ENCODE measurements at places on chromosomes 2 and 18.

DNA sequence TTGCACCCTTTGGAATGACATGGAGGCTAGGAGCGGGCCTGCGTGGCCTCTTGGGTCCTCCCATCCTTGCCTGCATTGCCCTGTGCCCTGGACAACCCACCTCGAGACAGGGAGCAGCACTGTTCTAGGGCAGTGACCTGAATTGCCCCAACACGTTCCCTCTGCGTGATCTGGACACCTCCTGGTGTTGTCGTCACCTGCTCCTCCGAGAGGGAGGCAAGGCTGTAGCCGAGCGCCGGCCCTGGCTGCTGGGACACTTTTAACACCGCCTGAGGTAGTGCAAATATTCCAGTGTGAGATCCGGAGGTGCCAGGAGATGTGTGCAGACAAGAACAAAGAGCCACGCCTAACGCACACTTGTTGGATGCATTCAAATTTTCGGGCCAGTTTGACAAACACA lies 131.5 kb downstream of the SMAD7 start:
- peaks cover 5% of the 10 kb centered on the region for H3K4me1 ChIP-seq
- DNase-seq = no peak
- no peaks in the 10 kb centered on the region for H3K36me3 ChIP-seq
- no peak overlapping the region for H3K4me3 ChIP-seq

DNA sequence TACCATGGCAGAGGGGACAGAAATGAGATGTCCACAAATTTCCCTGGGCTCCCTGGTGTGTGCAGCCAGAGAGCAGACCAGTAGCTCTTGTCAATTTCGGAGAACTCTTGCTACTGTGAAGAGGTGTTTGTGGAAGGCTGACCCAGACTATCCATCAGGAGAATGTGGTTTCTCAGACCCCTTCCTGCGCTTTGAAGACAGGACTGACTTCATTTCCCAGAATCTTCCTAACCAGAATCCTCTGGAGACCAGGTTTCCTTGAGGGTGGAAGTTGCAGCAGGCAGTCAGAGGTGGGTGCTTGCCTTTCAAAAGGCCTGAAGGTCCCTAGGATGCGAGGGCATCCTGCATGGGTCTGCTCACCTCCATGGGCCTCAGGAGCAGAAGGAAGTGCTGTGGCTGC lies 121.9 kb downstream of the LAMA3 start:
- H3K4me3 ChIP-seq = no peak overlapping the region
- peaks cover 68% of the 10 kb centered on the region for H3K36me3 ChIP-seq
- H3K4me1 ChIP-seq = no peaks in the 10 kb centered on the region
- H3K27me3 ChIP-seq = no peaks in the 10 kb centered on the region
- no peak for DNase-seq
- no peak overlapping the region for H3K27ac ChIP-seq

- no peaks in the 10 kb centered on the region for H3K36me3 ChIP-seq
- peaks cover 16% of the 10 kb centered on the region for H3K4me1 ChIP-seq
- no peak overlapping the region for H3K27ac ChIP-seq
- no peak for DNase-seq
- H3K27me3 ChIP-seq = no peaks in the 10 kb centered on the region
These were observed 84.3 kb downstream of the GATA6 start for GRCh38 chr18:22253676-22254075.

DNA sequence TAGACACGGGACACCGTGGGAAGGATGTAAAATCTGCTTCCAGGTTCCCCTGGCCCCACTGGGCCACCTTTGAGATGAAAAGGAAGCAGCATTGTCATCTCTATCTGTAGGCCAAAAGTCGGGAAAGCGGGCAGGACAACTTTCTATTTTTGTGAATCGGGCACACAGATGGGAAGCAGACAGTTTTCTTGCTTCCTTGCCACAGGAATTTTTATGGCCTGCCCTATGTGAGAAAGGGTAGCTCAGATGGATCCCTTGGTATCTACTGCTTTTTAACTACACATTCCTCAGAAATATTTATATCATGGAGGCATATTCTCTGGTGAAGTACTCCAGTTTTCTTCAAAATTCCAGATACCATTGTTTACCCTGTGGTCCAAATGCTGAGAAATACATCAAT lies 735.5 kb downstream of the CBLN2 start:
- peaks cover 21% of the 10 kb centered on the region for H3K4me1 ChIP-seq
- peak overlapping the region; percentile 44 for H3K27ac ChIP-seq
- no peak overlapping the region for H3K4me3 ChIP-seq
- peak; percentile 74 for DNase-seq
- no peaks in the 10 kb centered on the region for H3K36me3 ChIP-seq

DNA sequence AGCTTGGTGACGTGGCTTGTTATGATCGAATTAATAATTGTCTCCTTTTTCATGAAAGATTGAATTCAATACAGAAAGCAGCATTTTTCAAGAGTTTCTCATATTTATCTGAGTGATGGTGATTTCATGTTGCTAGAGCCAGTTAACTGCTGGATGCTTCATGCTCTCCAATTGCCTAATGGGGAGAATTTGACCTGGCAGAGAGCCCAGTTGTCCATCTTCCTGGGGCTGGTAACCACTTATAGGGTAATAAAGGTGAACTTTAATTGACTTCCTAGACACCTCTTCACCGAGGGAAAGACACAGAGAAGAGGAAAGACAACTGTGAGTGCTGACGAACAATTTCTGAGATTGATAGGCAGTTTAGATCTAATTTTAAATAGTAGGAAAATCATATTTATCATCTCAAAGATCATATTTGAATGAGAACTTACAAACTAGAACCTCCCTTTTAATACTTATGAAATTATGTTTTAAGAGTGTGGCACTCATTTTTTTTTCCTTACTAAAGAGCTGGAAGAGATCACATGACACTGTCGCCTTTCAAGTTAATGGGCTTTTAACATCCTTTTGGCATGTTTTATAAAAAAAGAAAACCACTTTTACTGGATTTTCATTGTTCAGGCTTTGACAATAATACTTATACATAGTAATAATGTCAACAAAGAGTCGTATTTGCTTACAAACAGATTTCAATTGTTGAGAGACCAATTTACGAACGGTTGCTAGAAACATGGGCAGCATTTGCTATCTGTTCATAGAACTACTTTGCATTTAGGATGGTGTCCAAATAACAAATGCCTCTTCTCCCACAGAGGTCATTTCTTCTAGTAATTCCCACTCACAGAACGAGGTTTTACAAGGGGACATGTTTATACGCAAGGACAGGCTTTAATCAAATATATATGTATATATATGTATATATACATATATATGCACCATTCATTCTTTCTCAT lies 153.3 kb downstream of the RAPGEF4 start:
- DNase-seq = no peak
- H3K4me1 ChIP-seq = no peaks in the 10 kb centered on the region
- no peak overlapping the region for H3K4me3 ChIP-seq
- no peaks in the 10 kb centered on the region for H3K36me3 ChIP-seq

- DNase-seq = no peak
- no peak overlapping the region for H3K27ac ChIP-seq
- H3K4me1 ChIP-seq = no peaks in the 10 kb centered on the region
- H3K4me3 ChIP-seq = no peak overlapping the region
These were observed 32.8 kb downstream of the MAIP1 start for GRCh38 chr2:199988151-199988550.

DNA sequence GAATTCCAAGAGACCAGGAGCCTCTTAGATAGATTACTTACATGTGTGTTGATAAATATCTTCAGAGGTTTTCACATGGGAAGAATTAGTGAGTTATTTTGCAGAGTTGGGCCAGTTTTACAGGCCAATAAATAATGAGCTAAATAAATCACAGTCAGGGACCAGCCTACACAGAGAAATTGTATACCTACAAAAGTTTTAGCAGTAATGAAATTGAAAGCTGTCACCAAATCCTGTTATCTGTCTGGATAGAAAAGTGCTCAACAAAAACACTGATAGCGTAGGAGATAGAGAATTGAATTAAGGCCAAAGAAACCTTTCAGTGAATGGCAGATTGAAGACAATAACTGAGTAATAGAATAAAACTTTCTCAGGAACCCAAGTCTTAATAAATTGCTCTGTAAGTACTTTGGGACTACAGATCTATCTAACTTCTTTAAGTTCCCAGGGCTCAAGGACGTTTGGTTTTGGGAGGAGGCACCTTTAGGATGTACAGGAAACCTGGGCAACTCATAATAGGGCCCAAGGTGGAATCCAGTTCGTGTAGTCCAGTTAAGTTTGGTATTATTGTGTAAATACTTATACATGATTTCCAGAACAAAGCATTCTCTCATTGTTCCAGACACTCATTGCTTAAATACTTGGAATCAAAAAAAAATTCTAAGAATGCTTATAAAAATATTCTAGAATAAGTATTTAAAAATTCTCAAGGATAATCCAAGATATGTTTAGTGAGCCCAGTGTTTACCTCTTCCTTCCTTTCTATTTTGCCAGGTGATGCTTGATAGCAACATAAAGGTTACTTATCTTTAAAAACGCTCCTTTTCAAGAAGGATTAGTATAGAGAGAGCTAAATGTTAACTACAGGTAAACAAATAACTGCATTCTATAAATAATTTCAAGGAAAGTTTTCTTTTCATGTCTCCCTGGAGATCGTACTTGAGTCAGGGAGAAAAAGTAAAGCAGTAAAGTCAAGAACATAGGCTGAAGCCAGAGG lies 134.5 kb downstream of the NCKAP5 start:
- H3K4me3 ChIP-seq = no peak overlapping the region
- no peaks in the 10 kb centered on the region for H3K27me3 ChIP-seq
- peaks cover 16% of the 10 kb centered on the region for H3K4me1 ChIP-seq
- H3K36me3 ChIP-seq = no peaks in the 10 kb centered on the region
- no peak for DNase-seq
- H3K27ac ChIP-seq = no peak overlapping the region

GRCh38 chr2:226669905-226670304 lies 129.7 kb downstream of the IRS1 start:
- H3K27ac ChIP-seq = no peak overlapping the region
- H3K36me3 ChIP-seq = no peaks in the 10 kb centered on the region
- peaks cover 39% of the 10 kb centered on the region for H3K4me1 ChIP-seq
- no peaks in the 10 kb centered on the region for H3K27me3 ChIP-seq

GRCh38 chr18:2680216-2680792 lies 24.8 kb downstream of the SMCHD1 start:
- no peak for DNase-seq
- no peak overlapping the region for H3K4me3 ChIP-seq

DNA sequence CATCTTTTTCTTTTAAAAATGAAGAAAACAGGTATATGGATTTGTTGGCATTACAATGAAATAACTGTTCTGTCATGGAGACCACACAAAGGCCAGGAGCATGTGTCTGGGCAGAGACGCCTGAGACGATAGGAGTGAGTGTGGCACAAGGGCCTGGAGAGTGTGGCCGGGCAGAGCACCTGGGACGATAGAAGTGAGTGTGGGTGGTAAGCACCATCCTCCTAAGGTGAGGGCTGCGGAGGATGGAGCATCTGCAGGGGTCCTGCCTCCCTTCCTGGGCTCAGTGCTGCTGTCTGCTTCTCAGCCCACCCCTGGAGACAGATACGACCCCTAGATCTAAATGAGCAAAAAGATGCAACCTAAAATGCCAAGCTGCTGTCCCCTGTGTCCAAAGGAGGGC lies 184.9 kb downstream of the MYT1L start:
- no peak overlapping the region for H3K27ac ChIP-seq
- peaks cover 56% of the 10 kb centered on the region for H3K27me3 ChIP-seq
- H3K4me1 ChIP-seq = no peaks in the 10 kb centered on the region
- no peak overlapping the region for H3K4me3 ChIP-seq
- H3K36me3 ChIP-seq = no peaks in the 10 kb centered on the region

- H3K4me3 ChIP-seq = no peak overlapping the region
- no peak for DNase-seq
- no peaks in the 10 kb centered on the region for H3K27me3 ChIP-seq
These were observed 623.3 kb upstream of the LRRTM4 start for GRCh38 chr2:78145395-78145996.

- no peaks in the 10 kb centered on the region for H3K4me1 ChIP-seq
- H3K36me3 ChIP-seq = no peaks in the 10 kb centered on the region
- no peak for DNase-seq
These were observed 389.7 kb upstream of the ATP5MC3 start for GRCh38 chr2:175571078-175571653.

- H3K27me3 ChIP-seq = peaks cover 25% of the 10 kb centered on the region
- H3K4me3 ChIP-seq = no peak overlapping the region
These were observed 331.3 kb downstream of the THSD7B start for GRCh38 chr2:137096693-137097092.
